HS-27A (cell line): ENCODE measurements at places on chromosomes 12 and 14.
A peak's percentile ranks its signal among the peaks of the same experiment; 100 is the strongest.

DNA sequence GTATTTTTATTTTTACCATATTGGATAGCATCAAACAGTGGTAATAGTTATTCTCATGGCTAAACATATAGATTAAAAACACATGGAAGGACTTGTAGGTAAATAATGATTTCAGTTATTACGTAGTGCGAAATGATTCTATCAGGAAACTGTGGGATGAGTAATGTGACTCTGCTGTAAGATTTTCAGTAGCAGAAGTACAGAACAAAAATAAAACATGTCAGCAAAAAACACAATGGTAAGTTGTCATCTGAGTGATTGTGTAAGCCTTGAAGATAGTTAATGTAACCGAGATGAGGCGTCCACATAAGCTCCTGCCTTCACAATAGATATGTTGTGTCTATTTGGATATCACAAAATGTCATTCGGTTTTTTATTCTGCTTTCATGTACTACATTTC is 99.8 kb downstream of the BORCS5 start:
- no peak for DNase-seq

DNA sequence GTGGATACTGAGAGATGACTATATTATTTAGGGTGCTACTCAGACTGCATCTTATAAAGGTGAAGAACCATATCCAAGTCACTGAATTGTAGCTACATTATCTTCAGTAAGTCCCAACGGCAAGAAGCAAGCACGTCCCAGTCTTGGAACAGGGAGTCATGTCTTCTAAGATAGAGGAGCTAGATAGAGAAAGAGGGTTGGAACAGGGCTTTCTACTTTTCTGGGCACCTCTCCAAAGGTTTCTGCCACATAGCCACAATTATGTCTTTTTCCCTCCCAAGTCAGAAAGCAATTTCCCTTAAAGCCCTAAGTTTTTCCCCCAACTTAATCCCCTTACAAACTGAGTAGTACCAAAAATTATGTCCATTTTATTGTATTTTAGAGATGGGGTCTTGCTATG is 22.4 kb downstream of the MAPK1IP1L start:
- DNase-seq: no peak

GRCh38 chr12:121442028-121442948 is 42.4 kb downstream of the RNF34 start:
- no peak for DNase-seq

GRCh38 chr12:81558031-81558430 is 201.1 kb downstream of the PPFIA2 start:
- DNase-seq: no peak

DNA sequence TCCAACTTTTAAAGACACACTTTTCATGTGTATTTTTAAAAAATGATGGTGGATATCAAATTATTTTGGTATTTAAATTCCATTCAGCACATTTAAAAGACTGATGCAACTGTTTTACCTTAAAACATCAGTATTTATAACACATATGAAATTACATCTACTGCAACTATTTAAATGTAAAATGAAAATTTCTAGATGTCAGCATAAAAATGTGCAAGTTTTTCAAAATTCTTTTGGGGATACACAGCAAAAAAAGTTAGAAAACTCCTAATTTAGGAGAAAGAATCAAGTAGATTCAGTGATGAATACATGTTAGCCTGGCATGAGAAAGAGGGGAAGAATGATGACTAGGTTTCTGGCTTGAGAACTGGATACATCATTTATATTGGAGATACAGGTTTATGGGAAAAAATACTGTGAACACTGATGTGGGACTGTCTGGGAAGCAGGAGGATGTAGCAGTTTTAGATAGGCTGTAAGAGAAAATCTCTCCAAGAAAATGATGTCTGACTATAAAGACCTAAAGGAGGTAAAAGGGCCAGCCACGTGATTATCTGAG is 9.2 kb downstream of the SOS2 start:
- DNase-seq: no peak

- DNase-seq: no peak
These were observed 4.8 kb upstream of the HVCN1 start for GRCh38 chr12:110693731-110694130.

DNA sequence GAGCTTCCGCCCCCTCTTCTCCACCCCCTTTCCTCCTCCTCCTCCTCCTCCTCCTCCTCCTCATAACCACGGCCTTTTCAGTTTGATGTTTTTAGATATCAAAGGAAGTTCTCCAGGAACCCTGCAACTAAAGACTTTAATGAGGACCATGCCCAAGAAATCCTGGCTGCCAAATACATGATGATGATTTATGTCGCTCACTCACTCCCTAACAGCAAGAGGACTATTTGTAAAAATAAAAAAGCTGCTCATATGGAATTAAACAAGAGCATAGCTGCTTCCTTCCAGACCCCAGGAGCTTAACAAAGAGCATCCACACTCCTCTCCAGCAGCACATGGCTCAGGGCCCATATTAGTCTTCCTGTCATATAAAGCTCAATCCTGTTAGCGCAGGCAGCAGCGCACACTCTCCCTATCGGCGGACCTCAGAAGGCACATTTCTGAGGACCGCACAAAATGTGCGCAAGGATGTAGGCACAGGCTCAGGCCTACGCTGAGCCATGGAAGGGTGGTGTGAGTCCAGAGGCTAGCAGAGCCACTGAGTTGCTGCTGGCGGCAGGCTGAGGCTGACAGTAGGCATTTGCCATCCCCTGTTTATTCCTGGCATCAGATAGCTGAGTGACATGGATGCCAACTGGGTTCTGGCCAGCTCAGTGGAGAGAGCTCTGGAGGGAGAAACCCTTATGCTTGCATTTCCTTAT is 232.8 kb downstream of the MSRB3 start:
- no peak for DNase-seq

DNA sequence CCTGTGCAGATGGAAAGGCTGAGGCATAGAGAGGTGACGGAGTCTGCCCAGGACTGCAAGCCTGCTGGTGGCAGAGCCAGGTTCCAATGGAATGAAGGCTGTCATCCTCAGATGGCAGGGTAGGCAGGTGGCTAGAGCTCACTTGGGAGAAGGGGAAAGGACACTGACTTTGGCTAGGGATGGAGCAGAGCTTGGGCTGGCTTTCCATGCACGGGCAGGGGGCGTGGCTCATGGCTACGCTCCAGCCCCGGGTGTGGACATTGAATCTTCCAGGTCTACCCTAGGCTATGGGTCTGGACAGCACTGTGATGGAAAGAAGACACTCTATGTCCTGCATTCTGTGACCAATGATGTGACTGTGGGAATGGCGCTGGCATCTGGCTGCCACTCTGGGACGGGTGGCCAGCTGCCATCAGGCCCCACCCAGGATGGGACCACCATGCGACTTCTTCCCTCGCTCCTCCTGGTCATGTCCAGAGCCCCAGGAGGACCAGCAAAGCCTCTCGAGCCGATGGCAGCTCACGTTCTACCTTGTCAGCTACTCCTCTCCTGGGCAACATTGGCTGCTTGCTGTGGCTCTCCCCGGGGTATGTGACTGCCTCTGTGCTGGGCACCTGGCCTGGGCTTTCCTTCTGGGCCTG is 398.7 kb downstream of the TMEM121 start:
- no peak for DNase-seq

GRCh38 chr14:34012978-34013720 is 62.3 kb upstream of the EGLN3 start:
- DNase-seq: no peak

GRCh38 chr12:117489671-117490070 is 128.2 kb upstream of the NOS1 start:
- no peak for DNase-seq

GRCh38 chr12:96271469-96272199 is 77.5 kb downstream of the ELK3 start:
- DNase-seq: no peak

- no peak for DNase-seq
These were observed 9.9 kb downstream of the OAS2 start for GRCh38 chr12:112988224-112988623.

- peak; percentile 83 for DNase-seq
These were observed 50.1 kb downstream of the SLC25A21 start for GRCh38 chr14:37122288-37122687.

- no peak for DNase-seq
These were observed 150.4 kb downstream of the PPM1H start for GRCh38 chr12:62784576-62784975.

GRCh38 chr12:110304061-110304551 is 23.1 kb downstream of the ATP2A2 start:
- DNase-seq: no peak

DNA sequence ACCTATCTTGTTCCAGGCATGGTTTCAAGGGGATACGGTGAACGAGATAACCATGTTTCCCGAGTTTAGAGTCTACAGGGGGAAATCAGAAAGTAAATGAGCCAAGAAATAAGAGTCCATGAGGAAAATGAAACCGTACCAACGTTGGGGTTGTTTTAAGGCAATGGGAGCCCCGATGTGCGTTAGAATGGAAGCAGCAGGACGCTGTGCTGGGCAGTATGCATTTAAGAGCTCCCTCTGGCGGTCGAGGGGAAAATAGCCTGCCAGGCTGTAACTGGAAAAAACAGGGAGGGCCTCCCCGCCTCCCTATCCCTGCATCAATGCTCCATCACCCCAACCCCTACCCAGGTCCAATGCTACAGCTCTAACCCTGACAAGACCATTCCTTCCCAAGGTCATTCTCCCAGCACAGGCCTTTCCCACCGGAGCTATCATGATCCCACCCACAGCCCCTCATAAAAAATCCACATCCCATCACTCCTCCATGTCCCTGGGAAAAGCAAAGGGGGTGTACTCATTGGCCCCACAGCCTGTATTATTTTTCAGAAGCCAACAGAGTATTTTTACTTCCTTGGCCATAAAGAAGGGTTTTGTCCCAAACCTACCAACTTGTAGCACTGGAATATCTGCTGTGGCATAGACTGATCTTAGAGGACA is 226.3 kb upstream of the NOS1 start:
- no peak for DNase-seq

DNA sequence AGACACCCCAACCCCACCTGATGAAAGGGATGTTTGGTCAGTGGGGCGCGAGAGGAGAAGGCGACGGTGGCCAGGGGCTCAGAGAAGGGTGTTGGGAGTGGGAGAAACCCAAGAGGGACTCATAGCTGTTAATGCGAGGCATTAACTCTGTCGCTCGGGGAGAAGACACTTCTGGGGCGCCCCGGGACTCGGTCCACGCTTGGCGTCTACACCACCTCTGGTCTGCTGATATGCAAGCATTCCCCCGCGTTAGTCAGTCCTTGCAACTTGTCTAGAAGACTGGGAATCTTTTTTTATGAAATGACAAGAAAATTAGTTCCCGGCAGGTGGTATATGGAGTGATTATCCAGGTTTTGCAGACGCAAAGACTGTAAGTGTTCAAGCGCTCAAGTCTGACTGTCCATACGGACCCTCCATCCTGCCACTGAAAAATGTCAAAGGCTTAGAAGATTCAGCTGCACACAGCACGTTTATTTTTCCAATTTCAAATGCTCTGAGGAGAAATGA is 360 bp upstream of the SLC35F4 start:
- no peak for DNase-seq

DNA sequence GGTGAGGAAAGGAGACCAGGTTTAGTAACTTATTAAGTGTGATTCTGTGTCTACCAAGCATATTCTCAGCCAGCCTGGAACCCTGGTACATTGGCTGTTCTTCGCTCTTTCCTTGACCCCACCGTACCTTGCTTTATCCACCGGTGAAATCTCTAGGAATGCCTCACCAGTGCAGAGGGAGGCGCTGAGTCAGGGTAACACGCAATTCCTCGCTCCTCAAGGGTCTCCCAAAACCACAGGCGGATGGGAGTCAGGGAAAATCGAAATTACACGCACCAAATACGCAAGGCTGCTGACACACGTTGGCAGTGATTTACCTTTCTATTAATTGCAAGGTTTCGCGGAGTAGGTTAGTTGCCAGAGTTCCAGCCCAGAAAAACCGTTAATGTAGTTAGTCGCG is 845 bp downstream of the L3HYPDH start:
- peak; percentile 38 for DNase-seq

DNA sequence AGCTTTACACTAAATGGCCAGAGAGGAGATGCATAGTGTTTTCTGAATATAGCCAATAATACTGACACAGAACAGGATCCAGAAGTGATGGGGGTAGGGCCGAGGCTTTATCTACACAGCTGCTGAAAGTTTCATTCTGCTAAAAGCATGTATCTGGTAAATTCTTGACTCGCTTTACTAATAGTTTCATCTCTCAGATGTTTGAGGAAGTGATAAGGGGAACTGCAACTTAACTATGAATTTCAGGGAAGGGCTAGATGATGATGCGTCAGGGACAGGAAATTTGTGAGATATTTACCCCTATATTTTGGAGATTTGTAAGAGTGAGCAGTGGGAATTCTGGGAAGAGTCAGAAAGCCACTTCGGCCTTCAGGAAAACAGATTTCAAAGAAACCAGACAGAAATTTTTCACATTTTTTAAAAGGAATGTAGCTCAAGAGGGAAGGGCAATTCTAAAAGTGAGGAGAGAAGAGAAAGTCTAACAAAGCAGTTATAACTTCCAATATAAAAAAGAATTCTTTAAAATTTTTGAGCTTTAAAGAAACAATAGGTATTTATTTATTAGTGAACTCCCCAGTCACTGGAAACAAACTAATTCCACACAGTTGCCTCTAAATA is 243.1 kb downstream of the BCAT1 start:
- DNase-seq: peak; percentile 36

- no peak for DNase-seq
These were observed 101.3 kb downstream of the TMX1 start for GRCh38 chr14:51341338-51341737.

DNA sequence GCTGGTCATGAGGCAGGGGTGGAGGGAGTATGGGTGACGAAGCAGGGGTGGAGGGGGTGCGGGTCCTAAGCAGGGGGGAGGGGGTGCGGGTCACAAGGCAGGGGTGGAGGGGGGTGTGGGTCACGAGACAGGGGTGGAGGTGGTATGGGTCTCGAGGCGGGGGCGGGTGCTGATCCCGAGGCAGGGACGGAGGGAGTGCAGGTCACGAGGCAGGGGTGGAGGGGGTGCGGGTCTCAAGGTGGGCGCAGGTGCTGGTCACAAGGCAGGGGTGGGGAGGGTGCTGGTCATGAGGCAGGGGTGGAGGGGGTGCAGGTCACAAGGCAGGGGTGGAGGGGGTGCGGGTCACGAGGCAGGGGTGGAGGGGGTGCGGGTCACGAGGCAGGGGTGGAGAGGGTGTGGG is 56.5 kb downstream of the ITPK1 start:
- no peak for DNase-seq

- no peak for DNase-seq
These were observed 429.1 kb downstream of the RAD51B start for GRCh38 chr14:68248481-68249255.

GRCh38 chr12:115771065-115771464 is 506.4 kb downstream of the MED13L start:
- no peak for DNase-seq

GRCh38 chr12:80837342-80837978 is 100.3 kb downstream of the LIN7A start:
- DNase-seq: peak; percentile 17

DNA sequence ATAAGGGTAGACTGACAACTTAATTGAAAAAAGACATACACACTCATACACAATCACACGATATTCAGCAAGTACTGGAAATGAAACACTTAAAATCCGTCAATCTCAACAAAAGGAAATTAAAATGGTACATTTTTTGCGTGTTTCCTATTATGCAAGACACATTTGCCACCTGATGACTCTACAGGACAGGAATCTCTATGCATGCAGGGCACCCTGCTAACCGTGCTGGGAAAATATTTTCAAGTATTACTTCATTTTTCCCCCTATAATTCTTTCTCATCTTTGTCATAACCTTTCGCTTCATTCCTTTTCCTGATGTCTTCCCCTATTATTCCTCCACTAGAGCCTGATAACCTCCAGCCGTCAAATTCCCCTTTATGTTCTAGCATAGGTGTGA is 150.2 kb downstream of the TMEM132D start:
- DNase-seq: no peak

- DNase-seq: no peak
These were observed 17.5 kb upstream of the PPP1CC start for GRCh38 chr12:110760204-110760609.

- DNase-seq: no peak
These were observed 442.5 kb downstream of the NRXN3 start for GRCh38 chr14:78612666-78613065.
